ENCODE measurements at places on chromosomes 3 and 15. TPM values are rescaled to one million over a fixed set of nuclear protein-coding genes. Genes with fewer than 3 reads are reported as not detected.

The SLC22A14 gene
- total RNA-seq = 0.49 TPM

The MESP1 gene
- total RNA-seq = 2.7 TPM

The BTLA gene
- 3.2 TPM for total RNA-seq

The LRRC31 gene
- not detected for total RNA-seq

The GNAT1 gene
- total RNA-seq = not detected

The GOLGA8M gene
- total RNA-seq = 10.8 TPM

GRCh38 chr3:135516143-135516542 lies 449.4 kb upstream of the PPP2R3A start:
- no peak overlapping the region for H3K27ac ChIP-seq
- DNase-seq = no peak
- H3K27me3 ChIP-seq = no peaks in the 10 kb centered on the region
- H3K4me3 ChIP-seq = no peak overlapping the region

DNA sequence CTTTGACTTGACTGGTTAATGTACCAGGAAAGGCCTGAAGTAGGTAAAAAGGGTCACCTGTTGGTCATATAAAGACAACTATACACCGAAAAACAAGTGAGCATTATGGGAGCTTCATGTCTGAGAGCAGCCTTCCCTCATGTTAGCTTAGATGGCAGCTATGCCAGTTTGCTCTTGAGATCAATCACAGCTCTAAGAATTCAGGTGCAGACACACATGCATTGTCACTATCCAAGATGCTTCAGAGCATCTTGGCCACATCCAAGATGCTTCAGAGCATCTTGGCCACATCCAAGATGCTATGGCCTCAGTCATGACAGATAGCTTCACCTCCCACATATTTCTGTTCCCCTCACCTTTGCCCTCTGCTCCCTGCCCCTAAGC lies 15.5 kb downstream of the ZNF80 start:
- no peak overlapping the region for H3K27ac ChIP-seq
- no peak overlapping the region for H3K4me3 ChIP-seq
- H3K4me1 ChIP-seq = no peaks in the 10 kb centered on the region
- no peak for DNase-seq
- H3K27me3 ChIP-seq = no peaks in the 10 kb centered on the region

DNA sequence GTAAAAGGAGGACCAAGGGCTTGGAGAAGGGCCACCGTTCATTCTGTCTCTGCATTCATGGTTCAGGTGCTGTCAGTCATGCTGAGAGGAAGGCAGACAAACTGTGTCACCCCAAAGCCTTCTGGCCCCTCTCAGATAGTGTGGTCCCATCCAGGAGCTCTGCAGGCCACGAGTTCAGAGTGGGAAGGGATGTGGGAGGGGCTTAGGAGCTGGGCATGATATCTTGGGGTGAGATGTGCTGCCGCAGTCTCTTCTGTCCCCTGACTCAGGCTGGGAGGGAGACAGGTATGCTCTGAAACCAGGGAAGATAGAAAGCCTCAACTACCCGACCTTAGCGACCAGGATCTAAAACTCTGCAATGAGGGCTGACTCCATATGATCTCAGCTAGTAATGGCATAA lies 19.6 kb upstream of the MYO1E start:
- H3K27me3 ChIP-seq = no peaks in the 10 kb centered on the region
- H3K27ac ChIP-seq = no peak overlapping the region
- DNase-seq = no peak
- H3K4me3 ChIP-seq = no peak overlapping the region
- H3K4me1 ChIP-seq = no peaks in the 10 kb centered on the region

DNA sequence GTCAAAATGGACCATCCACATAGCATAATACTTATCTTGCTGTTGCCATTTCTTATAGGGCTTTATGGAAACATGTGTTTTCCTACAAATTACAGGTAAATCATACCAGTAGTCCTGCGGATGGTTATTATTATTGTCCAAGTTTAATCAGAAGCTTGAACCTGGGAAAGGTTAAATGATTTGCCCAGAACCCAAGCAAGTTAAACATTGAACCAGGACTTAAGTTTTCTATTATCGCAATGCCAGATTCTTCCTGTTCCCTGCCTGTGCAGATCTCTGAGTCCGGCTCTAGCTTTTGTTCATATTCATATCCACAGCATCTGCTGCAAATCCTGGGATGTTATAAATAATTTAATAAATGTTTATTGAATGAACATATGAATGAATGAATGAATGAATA lies 12.5 kb downstream of the LPP start:
- peaks cover 51% of the 10 kb centered on the region for H3K4me1 ChIP-seq
- no peak overlapping the region for H3K4me3 ChIP-seq
- DNase-seq = no peak
- no peaks in the 10 kb centered on the region for H3K27me3 ChIP-seq

GRCh38 chr15:93141371-93141794 lies 52.4 kb upstream of the RGMA start:
- no peaks in the 10 kb centered on the region for H3K4me1 ChIP-seq
- no peaks in the 10 kb centered on the region for H3K27me3 ChIP-seq
- H3K4me3 ChIP-seq = no peak overlapping the region
- no peaks in the 10 kb centered on the region for H3K36me3 ChIP-seq
- no peak for DNase-seq

DNA sequence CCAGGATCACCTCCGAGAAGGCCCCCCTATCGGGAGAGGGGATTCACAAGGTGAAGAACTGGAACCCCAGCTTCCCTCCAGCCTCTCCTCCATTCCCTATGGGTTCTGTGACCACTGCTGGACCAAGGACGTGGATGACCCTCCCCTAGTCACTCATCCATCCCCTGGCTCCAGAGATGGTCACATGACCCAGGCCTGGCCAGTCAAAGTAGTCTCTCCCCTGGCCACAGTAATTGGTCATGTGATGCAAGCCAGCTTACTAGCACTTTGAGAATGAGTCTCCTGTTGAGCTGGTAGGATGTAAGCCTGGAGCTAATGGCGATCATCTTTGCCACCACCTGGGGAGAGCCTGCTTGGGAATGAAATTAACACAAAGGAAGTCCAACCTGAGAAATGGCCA lies 3.9 kb downstream of the CAMK1 start:
- H3K36me3 ChIP-seq = no peaks in the 10 kb centered on the region
- H3K27ac ChIP-seq = no peak overlapping the region
- H3K27me3 ChIP-seq = no peaks in the 10 kb centered on the region
- peaks cover 35% of the 10 kb centered on the region for H3K4me1 ChIP-seq
- DNase-seq = no peak

DNA sequence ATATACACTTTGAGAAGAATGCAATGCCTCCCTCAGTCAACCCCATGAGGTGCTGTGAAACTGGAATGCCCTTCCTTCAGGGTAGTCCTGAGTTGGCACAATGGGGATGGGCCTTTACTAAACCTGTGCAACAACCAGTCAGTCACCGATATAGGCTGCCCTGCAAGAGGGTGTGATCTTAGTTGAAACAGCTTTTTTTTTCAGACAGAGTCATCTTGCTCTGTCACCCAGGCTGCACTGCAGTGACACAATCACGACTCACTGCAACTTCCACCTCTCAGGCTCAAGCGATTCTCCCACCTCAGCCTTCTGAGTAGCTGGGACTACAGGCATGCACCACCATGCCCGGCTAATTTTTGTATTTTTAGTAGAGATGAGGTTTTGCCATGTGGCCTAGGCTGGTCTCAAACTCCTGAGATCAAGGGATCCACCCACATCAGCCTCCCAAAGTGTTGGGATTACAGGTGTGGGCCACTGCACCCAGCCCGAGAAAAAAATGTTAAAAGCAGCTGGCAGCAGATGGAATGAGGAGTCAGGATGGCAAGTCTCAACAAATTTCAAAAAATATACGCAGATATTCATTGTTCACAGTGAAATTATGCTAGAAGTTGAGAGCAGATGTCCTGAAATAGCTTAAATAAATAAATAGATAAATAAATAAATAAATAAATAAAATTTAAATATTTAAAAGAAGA lies 31.8 kb downstream of the MYO5A start:
- no peaks in the 10 kb centered on the region for H3K27me3 ChIP-seq
- no peaks in the 10 kb centered on the region for H3K36me3 ChIP-seq
- H3K4me3 ChIP-seq = no peak overlapping the region
- peaks cover 31% of the 10 kb centered on the region for H3K4me1 ChIP-seq
- no peak overlapping the region for H3K27ac ChIP-seq
- DNase-seq = no peak
